ENCODE measurements at places on chromosomes 2 and 18.

DNA sequence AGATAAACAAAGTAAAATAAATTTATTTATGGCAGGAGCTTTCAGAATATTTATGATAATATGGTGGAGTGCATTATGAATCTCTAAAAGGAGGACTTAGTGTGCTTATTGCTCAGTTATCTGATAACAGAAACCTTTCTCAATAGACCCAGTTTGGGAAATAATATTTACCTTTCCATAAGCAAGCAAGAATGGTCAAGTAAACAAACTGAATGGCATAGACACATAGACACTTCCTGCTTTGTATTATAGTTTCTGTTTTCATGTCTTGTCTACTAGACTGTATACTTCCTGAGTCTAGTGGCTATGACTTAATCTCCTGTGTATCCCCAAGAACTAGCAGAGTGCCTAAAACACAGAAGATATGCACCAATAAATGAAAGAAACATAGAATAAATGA is 87.8 kb downstream of the UPP2 start:
- DNase-seq, result no peak

DNA sequence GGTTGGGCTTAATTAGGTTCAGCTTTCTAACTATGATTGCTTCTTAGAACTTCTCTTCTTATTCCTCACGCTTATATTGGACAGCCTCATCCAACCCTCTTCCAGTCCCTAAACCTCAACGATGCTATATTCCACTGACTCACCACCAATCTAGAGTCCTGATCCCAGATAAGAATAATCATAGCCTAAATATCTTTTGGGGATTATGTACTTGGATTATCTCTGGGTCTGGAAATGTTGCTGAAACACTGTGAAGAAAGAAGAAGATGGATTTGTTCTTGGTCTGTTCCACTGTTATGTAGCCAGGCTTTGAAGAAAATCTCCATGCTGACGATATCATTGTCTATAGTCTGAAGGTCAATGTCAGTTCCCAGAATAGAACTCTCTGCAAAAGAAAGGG is 26.9 kb downstream of the DOK1 start:
- DNase-seq, result no peak

- no peak for DNase-seq
These were observed 834.3 kb downstream of the CPS1 start for GRCh38 chr2:211390536-211391188.

GRCh38 chr2:171522788-171523087 is 464 bp downstream of the CYBRD1 start:
- DNase-seq, result no peak

- DNase-seq, result no peak
These were observed 13.5 kb downstream of the STK39 start for GRCh38 chr2:168233726-168234406.

DNA sequence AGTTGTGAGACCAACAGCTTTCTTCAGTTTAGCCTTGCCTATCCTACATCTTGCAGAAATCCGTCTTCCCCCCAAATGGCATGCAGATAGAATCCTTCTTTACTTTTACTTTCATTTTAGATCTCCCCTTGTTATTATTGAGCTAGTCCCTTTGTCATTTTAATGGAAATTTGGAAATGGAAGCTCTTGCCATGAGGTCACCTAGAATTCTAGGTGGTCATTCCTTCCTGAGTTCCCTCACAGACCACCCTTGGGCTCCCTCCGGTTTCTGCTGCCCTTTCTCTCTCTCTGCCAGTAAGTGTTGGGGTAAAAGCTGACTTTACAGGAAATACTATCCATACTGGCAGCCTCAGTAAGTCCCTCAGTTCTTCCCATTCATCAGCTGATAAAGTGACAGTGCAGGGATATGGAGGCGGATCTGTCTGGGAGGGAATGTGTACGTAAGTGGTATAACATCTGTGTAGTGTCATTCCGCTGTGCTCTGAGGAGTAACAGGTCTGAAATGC is 30.2 kb downstream of the ARHGAP25 start:
- DNase-seq, result no peak

DNA sequence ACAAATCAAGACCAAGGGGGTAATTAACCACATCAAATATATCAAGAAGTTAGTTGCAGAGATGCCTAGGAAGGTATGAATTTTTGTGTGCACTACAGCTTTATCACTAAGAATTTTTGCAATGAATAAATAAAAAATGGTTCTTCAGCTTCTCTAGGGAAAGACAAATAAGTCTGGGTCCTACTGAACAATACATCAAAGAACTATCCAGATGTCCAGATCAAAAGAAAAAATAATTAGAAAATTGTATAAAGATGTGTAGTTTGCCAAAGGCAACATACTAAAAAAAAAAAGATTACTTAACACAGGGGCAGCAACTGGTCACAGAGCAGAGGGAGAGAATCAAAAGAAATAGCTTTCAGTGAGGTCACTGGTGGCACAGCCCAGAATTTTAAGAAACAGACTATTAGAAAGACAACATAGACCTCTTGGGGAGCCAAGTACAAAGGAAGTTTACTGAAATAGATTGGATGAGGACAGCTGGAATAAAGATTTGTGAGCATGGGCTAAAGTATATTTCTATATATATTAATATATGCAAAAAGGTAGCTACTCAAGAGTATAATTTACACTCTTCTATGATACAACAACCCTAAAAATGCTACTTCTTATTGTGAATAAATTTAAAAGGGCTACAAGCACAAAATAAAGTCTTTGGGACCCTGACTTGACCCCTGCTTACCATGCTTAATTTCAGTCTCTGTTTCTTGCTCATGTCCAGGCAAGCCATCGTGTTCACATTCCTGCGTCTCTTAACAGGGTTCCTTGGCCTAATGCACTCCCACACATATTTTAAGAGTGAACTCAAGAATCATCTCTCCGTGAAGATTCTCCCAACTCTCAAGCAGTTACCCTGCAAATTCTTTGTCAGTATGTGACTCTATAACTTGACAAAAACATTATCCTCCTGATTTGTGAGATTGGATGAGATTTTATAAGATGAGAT is 99.0 kb upstream of the GRB14 start:
- no peak for DNase-seq

GRCh38 chr18:8503248-8503647 is 106.0 kb upstream of the RAB12 start:
- peak; percentile 63 for DNase-seq

- DNase-seq, result no peak
These were observed 328.5 kb upstream of the FANCL start for GRCh38 chr2:58569475-58570185.

- DNase-seq, result no peak
These were observed 31.3 kb downstream of the SPEG start for GRCh38 chr2:219465659-219466561.

- DNase-seq, result no peak
These were observed 6.1 kb upstream of the TMBIM1 start for GRCh38 chr2:218298314-218298875.

- no peak for DNase-seq
These were observed 99.2 kb downstream of the BCL2L11 start for GRCh38 chr2:111219734-111220505.

DNA sequence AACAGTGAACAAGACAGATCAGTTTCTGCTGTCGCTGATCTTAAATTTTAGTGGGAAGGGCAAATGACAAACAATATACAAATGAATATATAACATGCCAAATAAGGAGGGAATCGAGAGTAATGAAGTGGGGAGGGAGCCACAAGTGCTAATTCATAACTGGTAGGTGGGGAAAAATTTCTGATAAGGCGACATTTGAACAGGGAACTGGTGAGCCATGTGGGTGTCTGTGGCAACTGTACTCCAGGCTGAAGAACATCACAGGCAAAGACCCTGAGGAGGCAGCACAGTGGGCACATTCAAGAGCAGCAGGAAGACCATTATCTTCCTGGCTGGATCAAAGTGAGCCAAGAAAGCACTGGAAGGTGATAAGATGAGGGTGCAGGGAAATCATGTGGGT is 51.6 kb upstream of the CD28 start:
- DNase-seq, result no peak

DNA sequence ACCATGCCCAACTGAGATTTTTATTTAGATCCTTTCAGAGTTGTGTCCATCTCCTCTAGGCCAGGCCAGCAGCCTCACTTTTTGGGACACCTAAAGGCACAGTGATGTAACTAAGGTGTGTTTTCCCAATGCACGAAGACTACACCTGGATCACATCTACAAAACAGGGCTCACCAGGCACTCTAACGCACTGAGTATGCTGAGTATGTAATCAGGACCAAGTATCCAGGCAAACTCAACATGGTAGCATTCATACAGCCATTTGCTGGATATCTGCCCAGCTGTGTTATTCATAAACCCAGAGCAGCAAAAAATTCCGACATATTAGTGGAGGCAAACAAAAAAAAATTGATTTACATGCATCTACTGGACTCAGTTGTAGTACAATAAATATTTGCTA is 33.8 kb downstream of the LPIN2 start:
- DNase-seq, result no peak

DNA sequence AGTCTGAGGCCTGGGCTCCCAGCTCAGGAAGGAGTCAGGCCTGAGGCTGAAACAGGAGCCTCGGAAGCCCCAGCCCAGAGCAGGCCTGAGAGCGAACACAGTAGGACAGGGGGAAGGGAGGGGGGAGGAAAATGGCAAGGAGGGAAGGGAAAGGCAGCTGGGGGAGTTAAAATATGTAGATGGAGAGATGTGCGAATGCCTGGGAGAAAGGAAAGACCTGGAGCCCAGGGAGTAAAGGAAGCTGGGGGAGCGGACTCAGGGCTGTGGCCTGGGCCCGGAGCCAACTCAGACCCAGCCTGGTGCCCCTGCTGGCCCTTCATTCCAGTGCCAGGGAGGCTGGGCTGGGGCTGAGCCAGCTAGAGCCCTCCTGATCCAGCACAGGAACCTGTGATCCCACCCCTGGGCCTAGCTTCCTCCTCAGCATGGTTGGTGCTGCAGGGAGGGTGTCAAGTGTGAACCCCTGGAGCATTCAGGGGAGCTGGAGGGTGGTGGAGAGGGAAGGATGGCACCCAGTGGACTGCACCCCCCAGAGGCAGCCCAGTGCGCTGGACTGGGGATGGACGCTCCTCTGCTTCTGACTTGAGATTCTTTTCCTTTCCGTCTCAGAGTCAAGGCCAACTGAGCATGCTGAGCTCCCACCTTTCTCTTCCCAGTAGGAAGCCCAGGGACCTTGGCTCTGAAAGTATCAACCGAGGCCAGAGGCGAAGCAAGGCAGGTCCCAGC is 46.3 kb downstream of the EMX1 start:
- DNase-seq, result no peak

- peak; percentile 58 for DNase-seq
These were observed 417.0 kb downstream of the SLC4A3 start for GRCh38 chr2:220044383-220044782.

DNA sequence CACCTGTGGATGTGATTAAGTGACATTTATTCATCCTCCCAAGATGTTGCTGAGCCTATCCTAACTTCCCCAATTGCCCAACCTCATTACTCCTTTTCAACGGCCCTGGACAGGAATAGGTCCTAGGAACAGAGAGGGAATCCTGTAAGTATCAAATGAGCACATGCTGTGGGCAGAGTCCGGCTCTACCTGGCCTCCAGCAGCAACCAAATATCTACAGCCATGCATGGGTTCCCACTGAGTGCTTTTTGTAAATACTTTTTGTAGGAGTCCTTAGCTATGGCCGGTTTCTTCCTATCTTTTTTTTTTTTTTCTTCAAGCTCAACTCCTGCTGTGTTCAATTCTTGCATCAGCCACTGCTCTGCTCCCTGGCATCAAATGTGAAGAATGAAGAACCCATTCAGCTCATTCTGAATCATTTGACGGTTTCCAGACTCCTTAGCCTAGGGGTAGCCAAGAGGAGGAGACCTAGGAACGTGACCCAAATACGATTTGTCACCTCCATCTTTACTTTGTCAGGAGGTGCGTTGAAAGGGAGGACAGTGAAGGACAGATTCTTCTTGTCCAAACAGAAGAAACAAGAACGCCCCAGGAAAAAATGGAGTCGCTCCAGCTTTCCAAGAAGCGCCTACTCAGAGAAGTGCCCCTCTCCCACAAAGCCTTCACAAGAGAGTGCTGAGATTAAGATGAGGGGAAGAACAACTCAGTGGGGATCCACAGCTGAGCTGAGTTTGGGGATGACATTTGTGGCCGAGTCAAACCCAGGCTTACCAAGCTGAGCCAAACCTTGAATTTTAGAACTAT is 46.7 kb upstream of the LCLAT1 start:
- no peak for DNase-seq

DNA sequence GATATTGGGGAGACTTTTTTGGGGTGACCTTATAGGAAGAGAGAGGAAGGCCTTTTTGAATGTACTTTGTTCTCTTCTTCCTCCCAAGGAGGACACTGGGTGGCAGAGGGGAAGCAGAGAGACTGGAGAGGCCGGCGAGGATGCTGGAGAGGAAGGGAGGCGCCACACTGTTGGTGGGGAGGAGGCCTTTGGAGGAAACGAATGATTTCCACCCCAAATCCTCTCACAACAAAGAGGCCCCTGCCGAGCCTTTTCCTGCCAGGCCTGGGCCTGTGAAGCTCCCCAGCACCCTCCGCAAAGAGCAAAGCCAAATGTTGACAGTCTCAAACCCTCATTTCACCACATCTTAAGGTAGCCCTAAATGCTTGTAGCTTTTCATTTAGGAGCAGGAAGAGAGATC is 59.0 kb upstream of the UPP2 start:
- DNase-seq, result no peak

GRCh38 chr2:239147376-239147775 is 253.4 kb downstream of the HDAC4 start:
- no peak for DNase-seq

- no peak for DNase-seq
These were observed 35.1 kb upstream of the CYRIA start for GRCh38 chr2:16700551-16701259.

GRCh38 chr2:7683196-7683595 is 766.0 kb downstream of the RNF144A start:
- DNase-seq, result no peak
